ENCODE measurements at places on chromosomes 1 and 21.

- no peak for DNase-seq
Observed at GRCh38 chr1:208803011-208803811, 559.0 kb upstream of the PLXNA2 start.

- DNase-seq, result no peak
Observed at GRCh38 chr1:12542138-12542465, 75.9 kb downstream of the DHRS3 start.

- DNase-seq, result no peak
Observed at GRCh38 chr1:99645699-99646531, at the start of gene PALMD. Gene PALMD (plus strand): TSS chr1:99646113. CDS start chr1:99646318, 205 bp downstream.

DNA sequence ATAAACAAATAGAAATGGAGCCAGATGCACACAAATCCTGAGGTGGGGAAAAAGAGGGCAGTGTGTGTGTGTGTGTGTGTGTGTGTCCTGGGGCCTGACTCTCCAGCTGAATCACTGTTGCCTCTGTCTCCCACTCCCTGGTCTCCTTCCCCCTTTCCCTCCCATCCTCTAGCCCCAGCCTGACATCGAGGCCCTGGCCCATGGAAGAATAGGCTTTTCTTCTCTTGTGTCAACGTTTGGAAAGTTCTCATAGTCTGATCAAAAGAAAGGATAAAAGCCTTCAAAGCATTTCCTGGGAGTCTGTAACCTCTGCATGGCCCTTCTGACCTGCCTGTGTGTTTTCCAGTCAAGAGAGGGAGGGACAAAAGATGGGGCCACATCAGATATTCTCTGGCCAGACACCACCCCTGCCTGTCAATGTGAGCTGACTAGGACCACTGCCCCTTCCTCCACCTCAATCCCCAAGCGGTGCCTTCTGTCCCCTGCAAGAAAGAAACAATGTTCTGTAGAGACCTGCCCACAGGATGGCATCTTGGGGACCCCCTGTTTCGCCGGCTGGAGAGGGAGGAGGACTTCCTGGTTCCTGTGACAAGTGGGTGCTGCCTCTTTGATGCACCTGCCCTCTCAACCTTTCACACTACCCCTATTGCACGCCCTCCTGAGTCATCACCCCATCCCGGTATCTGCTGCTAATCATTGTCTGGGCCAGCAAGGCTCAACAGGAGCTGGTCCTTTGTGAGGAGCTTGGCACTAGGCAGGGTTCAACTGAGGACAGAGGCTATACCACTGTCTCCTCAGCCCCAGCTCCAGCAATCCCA lies 16.2 kb downstream of the KCNJ10 start:
- DNase-seq, result no peak

- DNase-seq, result no peak
Observed at GRCh38 chr1:195948123-195948895, 659.9 kb downstream of the KCNT2 start.

- DNase-seq, result no peak
Observed at GRCh38 chr1:66833112-66833511, 32.0 kb upstream of the INSL5 start.

DNA sequence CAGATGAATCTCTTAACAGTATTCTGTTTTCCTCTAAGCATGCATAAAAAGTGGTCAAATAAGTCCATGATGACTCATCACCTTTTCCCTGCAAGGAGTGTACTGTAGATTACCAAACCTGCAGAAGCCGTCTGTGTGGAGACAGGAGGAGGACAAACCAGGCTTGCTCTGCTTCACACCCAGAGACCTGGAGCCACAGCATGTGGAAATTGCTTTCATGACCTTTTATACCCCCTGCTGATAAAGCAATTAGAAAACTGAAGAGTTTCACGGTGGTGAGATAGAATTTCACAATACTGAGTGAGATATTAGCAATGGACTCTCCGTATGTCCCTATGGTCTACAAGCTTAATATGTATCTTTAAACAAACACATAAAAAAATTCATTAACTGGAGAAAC lies 9.4 kb downstream of the CORT start:
- DNase-seq, result no peak

- DNase-seq, result no peak
Observed at GRCh38 chr1:43802356-43802980, 95.1 kb downstream of the ST3GAL3 start.

- no peak for DNase-seq
Observed at GRCh38 chr1:205170532-205171269, 40.8 kb downstream of the DSTYK start.

DNA sequence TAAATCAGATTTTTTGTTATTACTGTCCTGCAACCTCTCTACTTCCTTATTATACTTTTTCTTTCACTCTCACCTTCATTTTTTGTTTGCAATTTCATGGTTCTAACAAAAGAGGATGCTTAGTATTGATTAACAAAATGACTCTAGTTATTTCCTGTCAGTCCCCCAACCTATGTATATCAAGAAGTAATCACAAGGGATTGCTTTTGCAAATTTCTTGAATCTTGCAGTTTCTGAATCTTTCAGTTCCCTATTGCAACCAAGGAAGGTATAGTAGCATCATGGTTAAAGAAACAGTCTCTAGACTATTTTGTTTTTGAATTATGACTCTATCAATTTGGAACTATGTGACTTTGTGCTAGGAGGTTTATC lies 446.9 kb downstream of the NEGR1 start:
- no peak for DNase-seq

DNA sequence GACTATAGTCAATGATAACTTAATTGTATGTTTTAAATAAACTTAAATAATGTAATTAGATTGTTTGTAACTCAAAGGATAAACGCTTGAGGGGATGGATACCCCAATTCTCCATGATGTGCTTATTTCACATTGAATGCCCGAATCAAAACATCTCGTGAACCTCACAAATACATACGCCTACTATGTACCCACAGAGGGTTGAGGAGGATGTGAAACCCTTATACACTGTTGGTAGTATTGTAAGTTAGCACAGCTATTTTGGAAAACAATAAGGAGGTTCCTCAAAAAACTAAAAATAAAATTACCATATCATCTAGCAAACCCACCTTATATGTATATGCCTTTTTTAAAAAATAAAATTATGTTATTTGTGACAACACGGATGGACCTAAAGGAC lies 198.6 kb downstream of the MRPL39 start:
- no peak for DNase-seq

GRCh38 chr1:221230605-221231004 lies 351.4 kb downstream of the HLX start:
- DNase-seq, result no peak

DNA sequence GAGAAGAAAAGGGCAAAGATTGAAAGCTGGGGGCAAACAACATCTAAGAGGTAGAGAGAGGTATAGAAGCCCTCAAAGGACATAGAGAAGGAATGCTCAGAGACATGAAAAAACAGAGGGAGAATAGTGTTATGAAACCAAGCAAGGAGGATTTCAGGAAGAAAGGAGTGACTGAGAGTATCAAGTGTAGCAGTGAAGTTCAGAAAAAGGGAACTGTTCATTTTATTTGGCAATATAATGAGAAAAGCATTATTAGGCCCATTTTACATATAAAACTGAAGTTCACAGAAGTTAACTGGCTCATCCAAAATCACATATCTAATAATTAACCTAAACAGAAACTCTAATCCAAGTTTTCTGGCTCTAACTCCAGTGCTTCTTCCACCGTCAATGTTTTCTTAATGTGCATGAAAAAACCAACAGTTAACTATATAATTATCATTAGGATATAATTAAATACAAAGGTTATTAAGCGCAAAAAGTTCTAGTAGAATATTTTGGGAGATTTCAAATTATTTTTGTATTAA lies 17.7 kb downstream of the NEXN start:
- DNase-seq, result no peak

DNA sequence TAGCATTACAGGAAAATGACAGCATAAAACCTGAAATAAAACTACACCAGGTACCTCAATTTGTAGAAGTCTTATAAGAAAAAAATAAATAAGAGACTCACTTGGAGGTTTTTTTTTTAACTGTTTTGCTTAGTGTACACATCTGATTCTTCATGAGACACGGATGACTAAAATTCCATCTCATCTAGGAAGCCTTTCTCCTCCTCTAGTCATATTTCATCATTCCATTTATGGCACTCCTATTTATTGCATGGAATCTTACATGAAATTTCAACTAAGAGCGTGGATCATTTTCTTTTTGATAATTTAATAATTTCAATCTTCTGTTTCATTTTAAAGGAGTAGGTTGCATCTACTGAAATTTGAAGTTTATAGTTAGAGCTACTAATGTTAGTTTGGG lies 1.6 kb upstream of the PTGS2 start:
- no peak for DNase-seq

DNA sequence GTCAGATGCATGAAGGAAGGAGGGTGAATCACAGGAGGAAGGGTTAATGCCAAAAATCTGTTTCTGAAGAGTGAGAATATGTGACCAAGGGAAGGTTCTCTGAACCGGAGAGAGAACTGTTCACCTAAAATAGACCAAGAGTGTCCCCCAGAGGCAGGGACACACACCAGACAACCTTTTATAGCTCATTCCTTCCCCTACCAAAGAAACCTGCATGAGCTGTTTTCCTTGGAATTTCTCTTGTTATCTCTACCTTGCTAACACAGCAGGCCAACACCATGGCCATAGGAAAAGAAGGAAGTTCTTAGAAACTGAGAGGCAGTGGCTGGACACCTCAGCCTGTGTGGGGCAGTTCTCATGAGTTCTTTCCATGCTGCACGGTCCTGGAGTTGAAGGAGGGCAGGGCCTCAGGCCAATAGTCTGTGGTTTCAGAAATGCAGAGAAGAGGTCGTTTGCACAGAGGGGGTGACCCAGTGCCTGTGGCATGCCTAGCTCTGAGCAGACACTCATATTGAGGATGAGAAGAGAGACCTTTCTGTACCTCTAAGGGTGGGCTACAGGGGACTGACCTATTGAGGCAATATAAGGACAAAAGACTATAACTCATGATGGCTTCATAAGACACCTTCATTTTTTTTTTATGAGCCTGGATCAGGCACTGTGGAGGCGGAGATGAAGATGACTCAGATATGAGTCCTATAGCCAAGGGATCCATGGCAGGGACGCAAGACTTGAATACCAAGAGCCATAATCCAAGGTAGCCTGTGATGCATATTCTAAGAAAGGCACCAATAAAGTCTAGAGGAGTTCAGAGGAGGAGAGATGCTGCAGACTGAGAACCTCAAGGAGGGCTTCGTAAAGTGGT lies 39.4 kb downstream of the IGFN1 start:
- DNase-seq, result no peak

DNA sequence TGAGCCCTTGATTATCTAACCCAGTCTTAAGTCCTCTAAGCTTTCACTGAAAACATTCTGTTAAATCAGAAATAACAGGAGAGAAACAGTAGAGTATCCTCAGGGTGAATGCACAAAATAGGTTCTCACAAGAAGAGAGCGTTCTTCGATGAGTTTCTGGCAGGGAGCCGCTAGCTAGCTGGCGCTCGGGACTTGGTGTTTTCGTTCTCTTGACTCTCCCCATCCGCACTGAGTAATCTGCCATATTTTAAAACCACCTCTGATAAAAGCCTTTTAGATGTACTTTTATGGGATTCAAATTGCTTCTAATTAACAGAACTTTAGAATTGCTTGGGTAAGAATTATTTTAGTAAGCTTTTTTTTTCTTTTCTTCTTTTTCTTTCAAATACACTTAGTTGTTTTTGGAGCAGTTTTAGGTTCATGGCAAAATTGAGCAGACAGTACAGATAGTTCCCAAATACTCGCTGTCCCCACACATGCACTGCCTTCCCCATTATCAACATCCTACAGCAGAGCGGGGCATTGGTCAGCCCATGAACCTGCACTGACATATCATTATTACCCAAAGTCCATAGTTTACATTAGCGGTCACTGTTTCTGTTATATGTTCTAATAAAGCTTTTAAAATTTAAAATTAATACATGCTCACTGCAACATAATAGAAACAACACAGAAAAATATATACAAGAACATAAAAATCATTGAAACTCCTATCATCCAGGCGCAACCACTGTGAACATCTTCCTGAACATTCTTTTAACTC lies 35.4 kb downstream of the PRDM2 start:
- no peak for DNase-seq

- no peak for DNase-seq
Observed at GRCh38 chr1:80639777-80640533, 1160.8 kb upstream of the ADGRL2 start.

DNA sequence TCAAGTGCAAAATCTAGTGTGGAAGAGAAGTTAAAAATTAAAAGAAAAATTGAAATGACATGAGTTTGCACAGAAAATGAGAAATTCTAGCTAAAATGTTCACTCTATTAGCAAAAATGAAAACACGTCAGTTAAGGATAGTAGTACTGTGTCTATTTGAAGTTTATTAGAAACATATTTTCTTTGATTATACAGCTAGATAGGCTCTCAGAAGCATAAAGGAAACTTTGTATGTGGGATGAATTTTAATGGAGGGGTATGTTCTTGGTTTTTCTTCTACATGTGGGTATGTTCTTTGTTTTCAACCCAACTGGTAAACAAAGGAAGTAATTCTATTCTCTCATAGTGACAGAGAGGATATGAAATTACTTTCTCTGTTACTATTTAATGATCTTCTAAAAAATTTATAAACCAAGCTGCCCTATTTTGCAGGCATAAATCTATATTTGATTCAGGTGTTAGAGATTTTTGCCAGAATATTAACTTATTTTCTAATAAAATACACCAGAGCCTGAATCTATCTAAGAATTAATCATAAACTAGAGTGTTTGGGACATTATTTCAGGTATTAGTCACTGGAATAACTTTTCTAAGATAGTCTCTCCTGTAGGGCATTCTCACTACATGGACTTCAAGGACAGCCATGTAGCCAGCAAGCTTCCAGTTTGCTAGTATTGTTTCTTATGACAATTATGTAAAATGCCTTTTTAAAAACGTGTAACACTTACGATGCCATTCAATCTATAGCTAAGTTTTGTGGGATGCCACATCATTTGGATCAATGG lies 15.8 kb downstream of the GPSM2 start:
- DNase-seq, result no peak

- DNase-seq, result no peak
Observed at GRCh38 chr21:41366522-41367151, 4.8 kb downstream of the MX2 start.

DNA sequence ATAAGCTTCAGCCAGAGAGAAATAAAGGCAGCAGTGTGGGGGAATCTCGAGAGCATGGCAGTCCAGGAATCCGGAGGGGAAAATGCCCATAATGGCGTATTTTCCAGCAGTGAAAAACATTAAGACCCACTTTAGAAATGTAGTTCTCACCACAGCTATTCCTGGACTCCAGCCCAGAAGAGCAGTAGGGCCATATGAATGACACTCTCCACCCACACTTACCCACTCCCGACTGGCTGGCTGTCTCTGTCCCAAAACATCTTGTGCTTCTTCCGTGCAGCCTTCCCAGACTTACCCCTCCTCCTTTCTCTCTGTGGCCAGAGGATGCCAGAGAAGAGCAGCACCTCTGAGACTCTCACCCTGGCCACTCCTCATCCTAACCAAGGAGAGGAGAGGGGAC lies 56.4 kb downstream of the TRABD2B start:
- no peak for DNase-seq

Measured in mesothelial cell of epicardium (in vitro differentiated cells).